ENCODE measurements at places on chromosomes 3 and 15.
A peak's percentile ranks its signal among the peaks of the same experiment; 100 is the strongest.

GRCh38 chr3:197003461-197004385 lies 25.9 kb downstream of the MELTF start:
- DNase-seq: no peak

GRCh38 chr3:80696280-80696679 lies 928.5 kb upstream of the ROBO1 start:
- no peak for DNase-seq

DNA sequence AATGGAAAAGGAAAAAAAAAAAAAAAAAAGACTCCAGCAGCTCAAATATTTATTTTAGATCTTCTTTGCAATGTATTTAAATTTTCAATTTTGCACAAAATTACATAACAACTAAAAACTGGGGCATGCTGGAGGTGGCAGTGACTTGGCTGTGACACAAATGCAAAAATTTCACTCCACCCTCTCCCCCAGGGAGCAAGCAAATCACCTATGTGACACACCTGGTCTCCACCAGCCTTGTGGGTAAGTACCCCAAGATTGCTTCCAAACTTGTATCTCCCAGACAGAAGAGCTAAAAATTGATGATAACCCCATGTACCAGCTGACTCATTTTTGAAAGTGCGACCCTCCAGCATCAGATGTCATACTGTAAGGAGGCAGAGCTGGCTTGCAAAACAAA lies 32.0 kb downstream of the UBE3A start:
- DNase-seq: no peak

DNA sequence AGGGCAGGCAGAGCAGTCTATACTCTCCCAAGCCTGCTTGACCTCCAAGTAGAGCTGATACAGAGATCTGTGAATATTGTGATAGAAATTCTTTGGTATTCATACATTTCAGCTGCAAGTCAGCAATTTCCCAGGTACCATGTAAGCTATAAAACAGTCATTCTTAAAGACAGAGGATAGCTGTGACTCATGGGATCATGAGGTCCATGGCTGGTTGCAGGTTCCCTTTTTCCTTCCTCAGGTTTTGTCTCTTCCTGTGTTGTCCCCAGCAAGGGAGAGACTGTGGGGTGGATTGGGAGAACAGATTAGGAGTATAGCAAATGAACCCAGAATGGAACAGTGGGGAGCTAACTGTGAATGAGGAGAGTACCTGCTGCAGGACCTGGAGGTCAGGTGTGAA lies 5.4 kb upstream of the P4HTM start:
- no peak for DNase-seq

- DNase-seq: peak; percentile 97
Observed at GRCh38 chr3:27311400-27311799, 57.8 kb downstream of the NEK10 start.

DNA sequence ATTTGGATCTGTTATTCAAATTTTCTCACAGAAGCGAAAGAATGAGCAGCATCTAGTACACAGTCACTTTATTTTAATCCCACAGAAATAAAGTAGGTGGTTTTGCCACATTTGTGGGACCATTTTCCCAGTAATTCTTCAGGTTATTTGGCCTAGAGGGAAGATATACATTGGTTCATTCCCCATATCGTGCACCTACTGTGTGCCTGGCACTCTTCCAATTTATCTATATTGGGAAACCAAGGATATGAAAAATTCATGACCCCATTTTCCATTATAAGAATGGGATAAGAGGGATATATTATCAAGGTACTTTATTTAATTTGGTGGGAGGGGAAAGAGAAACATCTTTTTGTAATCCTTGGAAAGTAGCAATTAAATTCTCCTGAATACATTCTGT lies 35.1 kb downstream of the TRIP4 start:
- no peak for DNase-seq

DNA sequence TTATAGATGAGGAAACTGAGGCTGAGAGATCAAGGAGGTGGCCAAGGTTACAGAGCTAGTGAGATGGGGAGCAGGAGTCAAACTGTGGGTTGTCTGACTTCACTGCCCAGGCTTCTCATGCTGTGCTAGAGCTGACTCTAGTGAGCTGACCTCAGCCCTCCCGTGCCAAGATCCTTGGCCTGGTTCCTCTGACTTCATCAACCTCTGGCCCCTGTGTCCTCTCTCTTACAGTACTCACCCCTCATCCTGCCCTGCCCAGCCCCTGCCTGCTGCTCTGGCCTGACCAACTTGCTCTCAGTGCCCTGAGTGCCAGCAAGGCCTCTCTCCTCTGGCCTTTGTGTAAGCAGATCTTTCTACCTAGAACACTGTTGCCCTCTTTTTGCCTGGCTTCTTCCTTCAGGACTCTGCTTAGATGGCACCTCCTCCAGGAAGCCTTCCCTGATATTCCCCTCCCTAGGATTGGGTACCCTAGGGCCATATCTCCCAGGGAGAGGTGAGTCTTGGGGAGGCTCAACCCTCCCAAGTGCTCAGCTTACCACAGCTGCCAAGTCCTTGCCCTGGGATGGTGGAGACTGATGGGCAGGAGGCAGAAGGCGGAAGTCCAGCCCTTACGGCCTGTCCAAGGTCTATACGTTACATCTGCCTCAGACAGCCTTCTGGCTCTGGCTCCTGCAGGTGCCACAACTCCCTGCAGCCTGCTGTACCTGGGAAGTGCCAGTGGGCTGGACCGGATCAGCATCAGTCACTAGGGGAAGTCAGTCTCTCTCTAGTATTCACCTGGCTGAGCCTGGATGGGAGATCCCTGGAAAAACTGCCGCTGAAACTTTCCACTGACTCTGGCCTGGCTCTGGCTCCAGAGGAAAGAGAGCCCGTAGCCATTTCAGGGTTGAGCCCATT lies 36.3 kb upstream of the FAM107A start:
- DNase-seq: no peak

GRCh38 chr15:77846360-77846759 lies 213.6 kb upstream of the LINGO1 start:
- DNase-seq: no peak

- no peak for DNase-seq
Observed at GRCh38 chr15:33150431-33150941, 44.0 kb downstream of the FMN1 start.

DNA sequence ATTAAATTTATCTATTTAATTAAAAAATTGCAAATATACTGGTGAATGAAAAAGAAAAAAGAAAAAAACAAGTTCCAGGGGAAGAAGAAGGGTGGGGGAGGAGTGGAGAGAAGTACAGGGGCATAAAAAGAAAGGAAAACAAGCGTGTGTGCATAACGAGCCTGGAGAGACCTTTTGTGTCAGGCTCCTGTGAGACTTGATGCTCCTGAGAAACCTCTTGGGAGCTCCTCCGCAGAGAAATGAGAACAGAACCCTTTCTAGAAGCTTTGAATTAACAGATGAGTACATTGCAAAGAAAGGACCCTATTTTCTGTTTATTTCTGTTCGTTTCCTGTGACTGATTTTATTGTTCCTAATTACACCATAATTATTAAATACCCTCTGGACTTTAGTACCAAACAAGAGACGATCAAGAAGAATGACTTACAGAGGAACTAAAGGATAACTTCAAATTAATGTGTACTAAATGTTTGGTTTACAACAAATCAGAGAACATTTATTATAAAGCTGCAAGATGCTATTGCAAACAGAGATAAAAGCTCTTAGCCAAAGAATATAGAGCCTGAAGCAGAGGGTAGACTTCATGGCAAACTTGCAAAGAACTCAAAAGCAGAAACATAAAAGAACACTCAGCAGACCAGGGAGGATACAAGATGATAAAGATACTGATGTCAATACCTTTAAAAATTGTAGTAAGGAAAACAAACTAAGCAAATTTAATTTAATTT lies 74.7 kb downstream of the DPPA2 start:
- no peak for DNase-seq

- DNase-seq: no peak
Observed at GRCh38 chr3:144409319-144409718, 437.7 kb downstream of the DIPK2A start.

DNA sequence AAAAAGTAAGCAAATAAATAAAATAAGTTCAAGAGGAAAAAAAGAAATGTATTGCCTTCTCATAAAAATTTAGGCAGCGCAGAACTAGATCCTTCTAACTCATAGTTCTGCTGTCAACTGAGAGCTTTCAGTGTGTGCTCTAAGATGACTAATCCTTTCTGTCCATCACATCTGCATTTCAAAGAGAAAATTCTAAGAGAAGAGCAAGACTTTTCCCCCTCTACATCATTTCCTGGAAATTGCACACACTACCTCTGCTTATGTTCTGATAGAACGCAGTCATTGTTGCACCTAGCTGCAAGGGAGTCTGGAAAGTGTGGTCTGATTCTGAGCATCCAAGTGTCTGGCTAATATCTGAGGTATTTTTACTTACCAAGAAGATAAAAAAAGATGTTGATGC lies 39.6 kb upstream of the SLCO3A1 start:
- DNase-seq: no peak

DNA sequence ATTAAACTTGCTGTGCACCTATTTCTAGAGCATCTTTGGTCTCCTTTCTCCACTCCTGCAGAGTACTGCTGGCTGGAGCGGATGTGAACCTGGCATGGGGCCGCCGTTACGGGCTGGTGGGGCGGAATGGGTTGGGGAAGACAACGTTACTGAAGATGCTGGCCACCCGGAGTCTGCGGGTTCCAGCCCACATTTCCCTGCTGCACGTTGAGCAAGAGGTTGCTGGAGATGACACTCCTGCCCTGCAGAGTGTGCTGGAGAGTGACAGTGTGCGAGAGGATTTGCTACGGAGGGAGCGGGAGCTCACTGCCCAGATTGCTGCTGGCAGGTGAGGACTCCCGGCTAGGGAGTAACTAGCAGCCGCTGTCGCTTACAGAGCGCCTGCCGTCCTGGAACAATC lies 2.1 kb downstream of the ABCF3 start:
- DNase-seq: no peak

DNA sequence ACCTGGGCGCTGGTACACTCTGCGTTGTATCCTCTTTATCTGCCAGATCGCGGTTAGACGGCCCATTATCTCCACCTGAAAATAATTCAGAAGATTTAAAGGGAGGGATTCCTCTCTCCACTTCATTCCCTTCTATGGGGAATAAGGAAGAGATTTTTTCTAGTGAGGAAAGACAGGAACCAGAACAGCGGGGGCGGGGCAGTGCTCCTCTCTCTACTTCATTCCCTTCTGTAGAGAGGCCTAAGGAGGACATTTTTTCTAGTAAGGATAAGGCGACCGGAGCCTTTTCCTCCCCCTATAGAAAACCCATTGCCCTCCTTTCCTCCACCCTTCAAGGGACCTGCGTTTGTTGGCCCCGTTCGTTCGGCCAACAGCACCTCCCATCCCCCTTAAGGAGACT lies 8.3 kb upstream of the LIPH start:
- no peak for DNase-seq

- DNase-seq: no peak
Observed at GRCh38 chr15:22253676-22254408, 173.5 kb downstream of the OR4M2 start.

- no peak for DNase-seq
Observed at GRCh38 chr15:45414215-45414885, 36.0 kb upstream of the GATM start.

- DNase-seq: no peak
Observed at GRCh38 chr15:81222007-81222406, 25.3 kb downstream of the IL16 start.

DNA sequence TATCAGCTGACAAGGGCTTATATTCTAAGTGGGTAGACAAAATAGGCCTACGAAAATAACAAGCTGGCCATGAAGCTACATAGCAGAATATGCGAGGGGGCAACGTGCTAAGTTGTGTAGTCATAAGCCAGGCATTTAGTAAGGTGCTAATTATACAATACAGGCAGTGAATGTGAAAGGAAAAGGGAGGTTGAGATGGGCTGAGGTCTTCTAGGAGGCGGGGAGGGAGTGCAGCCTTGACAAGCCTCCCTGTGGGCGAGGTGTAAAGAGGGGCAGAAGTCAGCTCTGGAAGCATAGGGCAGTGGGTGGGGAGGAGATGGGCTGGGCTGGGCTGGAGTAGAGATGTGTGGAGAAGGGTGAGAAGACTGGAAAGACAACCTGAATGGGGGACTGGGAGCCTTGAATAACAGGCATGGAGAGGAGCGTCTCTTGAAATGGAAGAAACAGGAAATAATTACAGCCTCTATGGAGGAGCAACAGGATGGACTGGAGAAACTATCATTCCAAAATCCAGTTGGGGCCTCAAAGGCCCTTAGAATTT lies 1.2 kb downstream of the TIGIT start:
- no peak for DNase-seq

- DNase-seq: peak; percentile 18
Observed at GRCh38 chr3:39428745-39429201, 22.3 kb downstream of the RPSA start.

- peak; percentile 67 for DNase-seq
Observed at GRCh38 chr3:51974963-51975851, at the start of gene ABHD14A. ABHD14A (plus strand) TSS chr3:51975064; CDS start chr3:51975136, 72 bp downstream.

DNA sequence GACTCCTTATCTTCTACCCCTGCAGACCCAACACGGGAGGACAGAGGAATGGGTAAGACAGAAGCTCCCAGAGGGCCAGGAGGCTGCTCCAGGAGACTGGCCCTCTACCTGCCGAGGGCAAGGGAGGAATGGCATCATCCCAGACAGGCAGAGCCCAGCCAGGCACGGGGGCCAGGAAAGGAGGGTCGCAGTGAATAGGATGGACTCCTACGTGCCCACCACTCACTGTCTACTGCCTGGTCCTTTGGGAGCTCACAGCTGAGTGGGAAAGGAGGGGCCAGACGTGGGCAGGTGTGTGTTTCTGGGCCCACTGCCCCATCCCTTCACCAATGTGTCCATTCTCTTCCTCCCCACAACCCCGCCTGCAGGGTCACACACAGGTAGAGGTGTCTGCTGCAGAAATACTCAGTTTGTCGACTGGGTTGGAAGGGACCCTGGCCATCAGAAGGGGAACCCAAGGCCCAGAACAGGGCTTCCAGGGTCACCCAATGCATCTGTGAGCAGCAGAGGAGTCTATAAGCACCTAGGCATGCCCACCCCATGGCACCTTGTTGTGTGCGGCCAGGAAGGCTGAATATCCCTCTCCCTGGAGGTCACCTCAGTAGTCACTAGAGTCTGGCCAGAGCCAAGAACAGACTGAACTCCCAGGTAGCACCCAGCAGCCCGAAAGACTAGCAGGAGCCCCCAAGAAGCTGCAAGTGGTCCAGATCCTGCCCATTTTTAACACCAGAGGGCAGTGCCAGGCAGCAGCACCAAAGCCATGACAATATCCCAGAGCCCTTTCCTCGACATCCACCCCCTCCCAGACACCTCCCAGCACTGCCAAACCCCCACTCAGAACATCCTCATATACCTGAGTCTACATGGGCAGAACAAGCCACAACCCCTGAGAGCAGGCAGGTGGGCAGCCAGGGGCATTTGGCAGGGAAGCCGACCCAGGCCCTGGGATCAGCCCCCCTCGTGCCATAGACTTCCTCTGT lies 24.0 kb downstream of the TKT start:
- DNase-seq: no peak

GRCh38 chr3:178152988-178153387 lies 383.2 kb upstream of the KCNMB2 start:
- no peak for DNase-seq

All from fibroblast of skin of right biceps (primary cell).